GDM1 (cell line): ENCODE measurements at places on chromosomes 5 and 9.

DNA sequence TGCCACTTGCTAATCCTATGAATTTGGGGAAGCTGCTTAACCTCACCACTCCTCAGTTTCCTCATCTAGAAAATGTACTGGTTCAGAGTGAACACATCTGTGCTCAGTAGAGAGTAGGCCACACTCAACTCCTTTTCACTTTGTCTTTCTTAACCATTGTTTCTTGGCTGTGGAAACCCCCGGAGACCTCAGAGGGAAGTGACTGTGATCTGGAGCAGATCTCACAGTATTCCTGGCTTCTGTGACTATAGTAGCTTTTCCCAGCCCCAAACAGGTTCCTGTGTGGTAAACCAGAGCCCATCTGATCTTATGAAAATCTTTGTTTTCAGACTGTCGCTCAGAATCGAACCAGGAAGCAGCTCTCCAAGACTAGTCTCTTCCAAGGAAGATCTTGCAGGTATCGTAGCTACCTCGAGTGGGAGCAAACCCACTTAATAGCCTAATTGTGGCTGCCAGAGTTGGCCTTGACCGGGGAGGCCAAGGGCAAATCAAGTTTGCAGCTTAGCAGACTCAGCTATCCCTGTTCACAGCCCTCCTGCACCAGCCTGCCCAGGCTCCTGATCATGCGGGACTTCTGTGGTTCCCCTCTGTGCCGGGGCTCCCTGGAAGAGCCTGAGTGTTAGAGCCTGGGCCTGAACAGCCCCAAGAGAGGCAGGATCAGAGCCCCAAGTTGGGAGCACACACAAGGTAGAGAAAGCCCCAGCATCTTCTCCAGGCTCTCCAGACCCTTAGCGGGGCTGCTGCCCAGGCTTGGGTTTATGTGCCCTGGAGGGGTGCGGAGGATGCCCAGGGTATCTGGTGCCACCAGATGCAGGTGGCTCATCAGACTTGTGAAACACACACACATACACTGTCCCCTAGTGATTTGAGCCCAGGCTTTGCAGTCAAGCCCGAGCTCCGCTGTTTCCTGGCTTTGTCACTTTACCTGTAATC is 52.2 kb upstream of the ANGPTL2 start:
- no peak for DNase-seq

DNA sequence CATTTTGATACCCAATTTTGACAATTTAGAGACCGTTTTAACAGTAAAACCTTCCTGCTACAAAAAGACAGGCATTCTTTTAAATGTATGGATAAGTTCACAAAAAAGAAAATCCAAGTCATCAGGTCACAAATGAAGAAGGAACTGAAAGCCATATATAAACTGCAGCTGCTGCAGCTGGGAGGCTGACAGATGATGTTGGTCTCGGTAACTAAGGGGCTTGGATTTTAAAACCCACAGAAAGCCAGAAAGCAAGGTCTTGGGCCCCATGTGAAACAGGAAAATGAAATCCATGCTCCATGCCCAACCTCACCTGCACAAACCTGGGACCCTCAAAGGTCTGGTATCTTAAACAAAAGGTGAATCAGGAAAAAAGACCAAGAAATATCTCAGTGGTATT is 15.7 kb upstream of the C5orf34 start:
- no peak for DNase-seq

DNA sequence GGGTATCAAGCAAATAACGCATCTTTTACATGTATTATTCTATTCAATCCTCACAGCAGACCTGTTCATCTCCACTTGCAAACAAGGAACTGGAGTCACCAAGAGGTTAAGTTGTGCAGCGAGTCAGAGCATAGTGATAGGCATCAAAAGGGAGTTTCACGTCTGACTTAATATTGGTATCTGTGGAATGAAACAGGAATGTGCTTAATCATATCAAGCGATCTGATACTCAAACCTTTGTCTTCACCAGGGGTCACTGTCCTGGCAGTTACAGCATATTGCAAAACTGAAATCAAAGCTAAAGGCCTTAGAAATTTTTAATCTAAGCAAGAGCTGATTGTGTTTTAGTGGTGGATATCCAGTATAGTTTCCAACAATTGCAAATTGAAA is 271.6 kb downstream of the PLK2 start:
- no peak for DNase-seq

- no peak for DNase-seq
These were observed 113.1 kb upstream of the IRX2 start for GRCh38 chr5:2864515-2865105.

DNA sequence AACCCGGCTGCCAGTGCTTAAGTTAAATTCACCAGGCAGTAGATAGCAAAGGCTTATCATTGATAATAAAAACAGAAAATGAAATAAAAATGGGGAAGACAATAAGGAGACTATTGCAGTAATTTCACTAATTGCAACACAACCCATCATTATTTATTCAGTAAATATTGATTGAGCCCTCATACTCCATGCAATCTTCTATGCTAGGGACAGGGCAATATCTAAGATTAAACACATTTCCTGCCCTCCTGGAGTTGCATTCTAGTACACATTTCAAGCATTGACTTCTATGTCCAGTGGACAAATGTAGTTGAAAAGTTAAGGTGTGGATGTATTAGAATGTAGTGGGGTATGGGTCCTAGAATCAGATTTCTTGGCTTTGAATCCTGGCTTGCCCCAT is 12.8 kb downstream of the MEGF10 start:
- no peak for DNase-seq

DNA sequence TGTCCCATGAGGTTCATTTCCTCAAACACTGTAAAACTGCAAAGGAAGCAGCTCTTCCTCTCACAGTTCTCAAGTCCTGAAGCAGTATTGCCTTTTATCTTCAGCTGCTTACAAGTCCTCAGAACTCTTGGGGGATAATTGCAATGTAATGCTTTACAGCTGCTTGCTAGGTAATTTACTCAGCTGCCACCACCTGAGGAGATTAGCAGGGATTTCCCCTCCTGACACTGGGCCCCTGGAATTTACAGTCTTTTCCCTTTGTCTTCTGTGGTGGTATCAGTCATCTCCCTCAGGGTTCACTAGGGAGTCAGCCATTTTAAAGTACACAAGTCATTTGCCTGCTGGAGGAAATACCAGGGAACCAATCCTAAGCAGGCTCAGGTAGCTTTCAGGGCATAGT is 754.3 kb upstream of the GRAMD2B start:
- DNase-seq: no peak

- no peak for DNase-seq
These were observed 132.5 kb downstream of the HSD17B3 start for GRCh38 chr9:96169484-96169883.

DNA sequence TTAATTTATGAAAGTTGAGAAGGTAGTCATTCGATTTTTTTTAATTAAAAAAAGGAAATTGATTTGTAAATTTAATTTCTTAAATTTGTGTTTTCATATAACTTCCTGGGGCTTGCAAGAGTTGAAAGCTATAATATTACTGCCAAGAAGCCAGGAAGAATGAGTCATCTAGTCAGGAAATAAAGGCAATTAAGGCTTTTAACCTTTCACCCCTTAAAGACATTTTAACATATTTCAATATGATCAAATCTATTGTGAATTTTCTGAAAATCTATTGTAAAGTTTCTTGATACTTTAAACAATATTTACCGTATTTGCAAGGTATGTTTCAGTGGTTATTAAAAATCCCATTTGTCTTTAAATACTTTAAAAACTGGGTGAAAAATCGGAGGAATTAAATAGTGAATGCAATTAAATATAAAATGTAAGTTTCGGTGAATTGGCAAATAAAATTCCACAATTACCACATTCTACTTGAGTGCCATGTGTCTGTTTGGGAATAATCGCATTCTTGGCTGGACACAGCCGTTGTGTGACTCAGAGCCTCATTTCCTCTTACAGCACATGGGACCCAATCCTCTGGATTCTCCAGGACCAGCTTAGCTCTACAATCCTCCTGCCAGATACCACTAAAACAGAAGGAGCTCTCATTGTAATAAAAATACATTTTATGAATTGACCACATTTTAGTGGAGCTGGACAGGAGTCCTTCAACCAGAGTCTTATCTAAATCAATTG is 310.7 kb downstream of the HCN1 start:
- no peak for DNase-seq

GRCh38 chr5:40484495-40484894 is 195.2 kb upstream of the PTGER4 start:
- no peak for DNase-seq

DNA sequence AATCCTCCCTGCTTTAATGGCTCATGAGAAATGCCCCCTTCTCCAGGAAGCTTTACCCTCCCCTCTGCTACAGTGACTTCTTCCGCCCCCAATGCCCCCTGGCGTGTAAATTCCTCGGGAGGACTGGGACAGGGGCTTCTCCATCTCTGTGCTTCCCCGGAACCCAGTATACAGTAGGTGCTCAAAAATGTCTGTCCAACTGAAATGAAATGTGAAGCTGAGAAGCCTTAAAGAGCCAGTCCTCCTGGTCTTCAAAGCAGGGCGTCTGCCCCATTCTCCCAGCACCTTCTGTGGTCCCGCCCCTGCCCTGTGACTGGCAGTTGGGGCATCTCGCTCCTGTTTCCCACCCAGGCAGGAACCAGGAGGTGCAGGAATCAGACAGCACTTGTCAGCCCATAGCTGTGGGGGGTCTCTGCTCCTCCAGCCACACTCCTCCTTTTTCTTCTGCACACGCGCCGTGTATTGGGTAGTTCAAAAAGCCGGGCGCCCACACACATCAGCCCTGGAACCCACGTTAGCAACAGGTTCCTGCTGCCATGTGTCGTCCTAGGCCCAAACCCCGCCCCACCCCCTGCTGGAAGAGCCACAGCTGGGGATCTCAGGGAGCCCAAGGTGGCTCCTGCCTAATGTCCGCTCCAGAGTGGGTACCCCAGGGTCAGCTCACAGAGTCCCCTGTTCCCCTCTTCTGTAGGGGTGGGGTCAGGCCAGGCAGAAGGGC is 16.0 kb downstream of the FIBCD1 start:
- DNase-seq: no peak

- no peak for DNase-seq
These were observed 249.6 kb downstream of the NSG2 start for GRCh38 chr5:174294891-174295620.

DNA sequence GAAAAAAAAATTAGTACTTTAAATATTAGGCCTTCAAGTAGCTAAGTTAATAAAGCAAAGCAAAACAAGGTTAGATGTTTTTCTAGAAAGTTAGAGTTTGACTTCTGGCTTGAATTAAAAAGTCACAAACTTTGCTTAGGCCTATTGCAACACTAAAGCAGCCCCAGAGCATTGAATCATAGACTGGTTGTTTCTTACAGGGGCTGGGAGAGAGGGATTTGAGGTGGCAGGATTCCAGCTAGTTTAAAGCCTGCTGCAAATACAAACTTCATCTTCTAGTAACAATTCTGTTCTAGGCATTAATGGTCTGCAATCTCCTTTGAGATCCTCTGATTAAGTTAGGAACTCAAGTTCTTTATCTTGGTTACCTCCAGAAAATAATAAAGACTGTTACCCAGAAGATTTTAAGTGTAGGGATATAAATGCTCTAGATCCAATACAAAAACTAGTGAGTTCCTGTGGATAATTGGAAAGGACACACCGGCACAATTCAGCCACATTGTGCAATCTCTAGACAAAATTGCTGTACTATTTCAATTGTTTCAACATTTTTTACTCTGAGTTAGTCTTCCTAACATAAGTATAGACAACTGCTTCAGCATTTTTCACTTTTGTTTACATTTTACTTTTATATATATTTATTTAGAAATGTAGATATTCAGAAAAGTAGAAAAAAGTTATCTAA is 12.6 kb downstream of the OR13C5 start:
- DNase-seq: no peak

DNA sequence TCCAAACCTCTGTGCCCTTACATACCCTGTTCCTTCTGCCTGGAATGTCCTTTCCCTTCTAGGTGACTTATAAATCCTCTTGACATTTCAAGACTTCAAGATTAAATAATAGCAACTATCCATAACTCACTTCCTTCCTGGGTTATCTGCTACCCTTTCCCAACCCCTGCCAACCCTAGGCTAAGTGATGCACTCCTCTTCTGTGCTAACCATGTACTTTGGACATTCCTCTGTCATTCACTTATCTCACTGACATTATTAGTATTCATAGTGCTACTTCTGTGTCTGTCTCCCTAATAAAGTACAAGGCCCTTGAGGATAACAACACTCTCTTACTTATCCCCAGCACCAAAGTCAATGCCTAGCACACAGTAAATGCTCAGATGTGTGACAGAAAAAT is 307.1 kb downstream of the ENC1 start:
- no peak for DNase-seq

DNA sequence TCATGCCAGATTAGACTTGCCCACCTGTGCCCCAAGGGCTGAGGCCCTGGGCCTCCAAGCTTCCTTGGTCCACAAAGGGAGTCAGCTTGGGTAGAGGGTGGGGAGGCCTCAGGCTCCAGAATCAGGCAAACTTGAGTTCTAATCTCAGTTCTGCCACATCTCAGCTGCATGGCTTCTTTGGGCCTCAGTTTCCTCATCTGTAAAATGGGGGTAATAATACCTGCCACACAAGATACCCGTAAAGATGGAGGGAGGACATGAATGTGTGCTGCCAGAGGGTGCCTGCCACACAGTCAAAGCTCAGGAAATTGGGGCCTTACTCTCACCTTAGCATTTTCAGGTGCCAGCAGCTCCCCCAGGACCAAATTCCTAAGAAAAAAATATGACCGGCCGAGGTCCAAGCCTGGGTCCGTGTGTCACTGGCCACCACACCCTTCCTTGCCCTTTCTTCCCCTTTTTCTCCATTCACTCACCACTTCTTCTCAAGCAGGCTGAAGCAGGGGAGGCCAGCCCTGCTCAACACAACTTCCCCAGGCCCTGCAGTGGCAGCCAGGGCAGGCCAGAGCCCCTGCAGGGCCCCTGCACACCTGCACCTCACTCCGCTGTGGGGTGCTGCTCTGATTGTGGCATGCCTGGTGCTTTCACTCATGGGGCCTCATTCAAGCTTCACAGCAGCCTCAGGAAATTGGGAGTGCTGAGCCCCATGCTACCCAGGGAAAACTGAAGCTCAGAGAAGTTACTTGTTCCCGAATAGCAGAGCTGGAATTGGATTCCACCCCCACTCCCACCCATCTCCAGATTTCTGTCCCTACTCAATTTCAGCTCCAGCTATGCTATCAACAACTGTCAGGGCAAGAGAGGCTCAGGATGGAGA is 3.9 kb downstream of the RGS14 start:
- DNase-seq: no peak

- no peak for DNase-seq
These were observed 822.5 kb downstream of the NR2F1-AS1 start for GRCh38 chr5:92758552-92758951.

DNA sequence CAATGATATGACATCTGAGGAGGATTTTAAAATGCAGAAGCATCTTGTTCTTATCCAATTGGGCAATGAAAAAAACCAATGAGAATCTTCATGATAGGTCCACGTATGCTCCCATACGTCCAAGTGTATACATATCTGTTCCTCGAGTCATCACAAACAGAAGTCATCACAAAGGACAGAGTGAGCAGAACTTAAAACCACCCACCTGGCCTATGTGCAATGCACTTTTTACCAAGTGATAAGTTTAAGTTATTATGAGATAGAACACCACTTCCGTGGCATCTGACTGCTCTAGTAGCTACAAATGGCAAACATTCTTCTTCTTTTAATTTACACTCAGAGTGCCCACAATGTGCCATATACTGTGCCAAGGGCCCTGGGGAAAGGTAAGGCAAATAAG is 82.4 kb downstream of the PPP2R2B start:
- DNase-seq: no peak

GRCh38 chr5:132183723-132184122 is 43.9 kb downstream of the P4HA2 start:
- no peak for DNase-seq

- no peak for DNase-seq
These were observed 102.2 kb downstream of the MEGF10 start for GRCh38 chr5:127392762-127393161.

- DNase-seq: no peak
These were observed 84.5 kb downstream of the LMX1B start for GRCh38 chr9:126698251-126698650.
